CD4-positive, alpha-beta T cell treated with Interferon gamma for 1 hour (primary cell): ENCODE measurements at places on chromosomes 16 and 17.
A peak's percentile ranks its signal among the peaks of the same experiment; 100 is the strongest.

- DNase-seq: no peak
Observed at GRCh38 chr17:17406225-17406624, 70.6 kb upstream of the MED9 start.

GRCh38 chr16:55324285-55325079 lies 479 bp downstream of the IRX6 start:
- DNase-seq: no peak

- DNase-seq: no peak
Observed at GRCh38 chr17:43632221-43632620, 29.5 kb downstream of the MEOX1 start.

DNA sequence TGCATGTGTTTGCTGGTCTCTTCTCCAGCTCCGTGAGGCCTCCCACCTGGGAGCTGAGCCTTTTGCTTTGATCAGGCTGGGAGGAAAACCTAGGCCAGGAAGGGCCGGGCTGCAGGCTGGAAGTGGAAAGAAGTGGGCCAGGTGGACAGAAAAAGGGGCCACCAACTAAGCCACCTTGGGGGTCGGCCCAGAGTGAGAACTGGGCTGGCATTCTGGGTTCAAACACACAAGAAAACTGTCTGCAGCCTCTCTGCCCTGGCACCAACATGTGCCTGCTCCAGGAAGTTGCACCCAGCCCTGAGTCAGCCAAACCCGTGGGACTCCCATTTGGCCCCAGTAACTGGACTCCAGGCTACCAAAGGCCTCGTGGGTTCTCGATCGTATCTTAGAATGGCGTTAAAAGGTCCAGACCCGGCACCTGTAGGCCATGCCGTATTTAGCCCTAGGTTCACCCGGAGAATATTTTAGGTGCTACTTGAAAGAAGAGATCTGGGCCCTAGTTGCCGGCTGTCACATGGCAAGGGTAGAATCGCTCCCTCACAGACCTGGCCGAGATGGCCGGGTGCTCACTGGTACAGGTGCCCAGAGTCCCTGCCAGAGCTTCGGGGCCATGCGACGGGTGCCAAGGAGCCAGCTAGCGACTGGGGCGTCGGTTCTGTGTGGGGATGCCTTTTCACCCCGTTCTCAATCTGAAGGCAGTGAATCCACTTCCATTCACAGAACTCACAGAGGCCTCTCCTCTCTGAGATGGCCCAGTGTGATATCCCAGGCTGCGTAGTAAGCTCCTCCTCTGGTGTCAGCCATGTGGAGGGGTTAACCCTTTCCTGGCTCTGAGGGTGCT lies 236.6 kb downstream of the MRTFB start:
- DNase-seq: no peak

- DNase-seq: no peak
Observed at GRCh38 chr17:50173335-50173941, 7.6 kb downstream of the SGCA start.

- DNase-seq: no peak
Observed at GRCh38 chr17:17710728-17711541, 29.7 kb downstream of the RAI1 start.

DNA sequence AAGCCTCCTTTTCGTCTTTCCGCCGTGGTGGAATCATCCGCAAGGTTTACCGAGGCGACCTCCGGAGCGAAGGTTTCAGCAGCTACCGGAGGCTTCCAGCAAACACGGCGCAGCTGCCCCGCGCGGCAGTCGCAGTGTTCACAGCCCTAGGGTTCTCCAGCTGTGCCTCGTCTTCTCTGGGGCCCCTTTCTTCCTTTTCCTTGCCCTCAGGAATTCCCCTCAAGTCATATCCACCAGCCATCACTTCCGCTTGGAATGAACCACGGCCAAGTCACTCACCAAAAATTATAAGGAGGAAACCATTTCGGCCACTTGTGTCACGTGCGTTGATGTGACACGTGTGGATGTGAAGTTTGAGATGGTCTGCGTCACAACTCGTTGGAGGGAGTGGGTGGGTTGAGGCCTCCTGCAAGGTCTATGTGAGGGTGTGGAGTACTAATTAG lies 636 bp upstream of the ERN1 start:
- peak; percentile 76 for DNase-seq

DNA sequence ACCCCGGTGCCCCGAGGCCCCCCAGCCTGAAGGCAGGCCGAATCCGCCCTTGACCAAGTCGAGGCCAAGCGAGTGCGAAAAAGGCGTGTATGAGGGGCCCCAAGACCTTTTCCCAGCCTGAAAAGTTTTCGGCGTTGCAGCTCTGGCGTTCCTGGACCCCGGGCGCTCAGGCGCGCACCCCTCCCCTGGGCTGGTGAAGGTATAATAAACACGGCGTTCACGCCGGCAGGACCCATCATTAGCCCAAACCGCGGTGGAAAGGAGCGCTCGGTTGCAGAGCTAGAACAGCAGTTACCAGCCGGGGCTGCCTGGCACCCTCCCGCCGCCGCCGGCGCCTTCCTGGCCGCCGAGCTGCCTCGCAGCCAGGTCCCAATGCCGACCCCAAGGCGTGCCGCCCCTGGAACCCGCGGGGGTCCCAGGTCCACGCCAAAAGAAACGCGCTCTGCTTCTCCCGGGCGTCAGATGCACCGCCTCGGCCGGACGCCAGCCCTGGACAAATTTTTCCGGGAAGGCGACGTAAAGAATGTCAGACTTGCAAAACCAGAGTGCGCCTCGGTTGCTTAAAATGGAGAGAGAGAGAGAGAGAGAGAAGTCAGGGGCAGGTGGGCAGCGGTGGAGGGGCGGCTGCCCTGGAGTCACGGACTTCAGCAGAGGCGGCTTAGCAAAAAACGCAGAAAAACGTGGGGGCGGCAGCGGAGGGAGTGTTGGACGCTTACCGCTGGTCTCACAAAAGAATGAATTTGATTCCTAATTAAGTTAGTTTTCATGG lies 11.5 kb upstream of the FOXF1 start:
- DNase-seq: no peak

GRCh38 chr17:3532106-3532858 lies 25.3 kb downstream of the TRPV3 start:
- DNase-seq: no peak

DNA sequence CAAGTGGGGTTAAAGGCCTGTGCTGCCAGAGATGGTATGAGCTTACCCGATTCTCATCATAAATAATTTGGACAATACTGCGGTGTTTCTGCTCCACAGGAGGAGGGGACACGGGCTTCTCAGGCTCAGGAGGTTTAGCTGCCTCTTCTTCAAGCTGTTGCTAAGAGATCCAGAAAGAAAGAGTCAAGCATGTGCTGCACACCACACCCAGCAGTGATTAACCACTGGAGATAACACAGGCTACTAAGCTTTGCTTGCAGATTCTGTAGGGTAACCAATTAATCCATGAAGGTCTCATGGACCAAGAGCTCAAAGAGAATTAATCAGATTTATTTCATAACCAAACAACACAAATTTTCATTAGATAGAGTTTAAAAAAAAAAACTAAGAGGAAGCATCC lies 56.6 kb downstream of the NCOR1 start:
- no peak for DNase-seq

DNA sequence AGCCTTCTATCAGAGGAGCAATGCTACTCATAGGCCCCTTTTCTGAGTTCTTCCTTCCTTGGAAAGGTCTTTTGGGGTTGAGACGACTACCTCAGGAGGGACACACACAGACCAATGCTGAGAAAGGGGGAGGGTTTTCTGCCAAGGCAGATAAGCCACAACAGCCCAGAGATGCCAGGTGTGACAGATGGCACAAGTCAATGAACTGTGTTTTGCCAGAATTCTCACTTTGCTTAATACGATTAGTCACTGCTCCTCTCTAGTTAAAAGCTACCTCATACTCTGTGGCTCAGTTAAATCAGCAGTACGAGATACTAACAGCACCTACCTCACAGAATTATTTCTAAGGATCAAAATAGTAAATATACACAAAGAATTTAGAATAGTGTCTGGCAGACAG lies 8.0 kb downstream of the BRD7 start:
- no peak for DNase-seq

DNA sequence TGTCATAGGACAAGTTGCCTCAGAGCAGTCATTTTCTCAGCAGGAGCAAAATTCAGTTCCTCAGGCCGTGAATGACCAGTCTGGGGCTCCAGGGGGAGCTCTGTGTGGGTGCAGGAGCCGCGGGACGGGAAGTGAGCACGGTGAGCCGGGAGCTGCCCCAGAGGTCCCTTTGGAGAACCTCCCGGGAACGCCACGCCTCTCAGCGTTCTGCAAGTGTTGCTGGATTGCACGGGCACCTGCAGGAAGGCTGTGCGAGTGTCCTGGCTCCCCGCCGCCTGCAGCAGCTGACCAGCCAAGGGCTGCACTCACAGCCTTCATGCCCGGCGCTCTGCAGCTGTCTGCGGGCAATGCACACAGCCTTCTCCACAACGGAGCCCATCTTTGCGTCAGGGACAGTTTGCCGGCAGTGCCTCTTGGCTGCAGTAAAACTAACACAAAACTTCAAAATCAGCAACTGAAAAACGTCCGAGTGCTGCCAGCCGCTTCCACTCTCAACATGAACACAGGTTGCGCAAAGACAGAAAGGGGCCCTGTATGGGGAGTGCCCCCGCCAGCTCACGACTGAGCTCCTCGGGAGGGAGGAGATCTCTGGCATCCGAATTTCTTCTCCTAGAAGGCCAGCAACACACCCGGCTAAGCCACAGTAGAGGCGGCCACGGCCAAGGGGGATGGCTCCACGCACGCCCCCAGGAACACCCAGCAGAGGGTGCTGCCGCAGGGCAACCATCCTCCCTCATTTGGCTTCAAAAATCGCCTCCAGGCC lies 16.0 kb downstream of the NDUFAF8 start:
- peak; percentile 34 for DNase-seq

- DNase-seq: no peak
Observed at GRCh38 chr17:41642252-41643156, 18.1 kb upstream of the KRT17 start.

GRCh38 chr17:58273453-58274104 lies 7.2 kb downstream of the MPO start:
- no peak for DNase-seq

DNA sequence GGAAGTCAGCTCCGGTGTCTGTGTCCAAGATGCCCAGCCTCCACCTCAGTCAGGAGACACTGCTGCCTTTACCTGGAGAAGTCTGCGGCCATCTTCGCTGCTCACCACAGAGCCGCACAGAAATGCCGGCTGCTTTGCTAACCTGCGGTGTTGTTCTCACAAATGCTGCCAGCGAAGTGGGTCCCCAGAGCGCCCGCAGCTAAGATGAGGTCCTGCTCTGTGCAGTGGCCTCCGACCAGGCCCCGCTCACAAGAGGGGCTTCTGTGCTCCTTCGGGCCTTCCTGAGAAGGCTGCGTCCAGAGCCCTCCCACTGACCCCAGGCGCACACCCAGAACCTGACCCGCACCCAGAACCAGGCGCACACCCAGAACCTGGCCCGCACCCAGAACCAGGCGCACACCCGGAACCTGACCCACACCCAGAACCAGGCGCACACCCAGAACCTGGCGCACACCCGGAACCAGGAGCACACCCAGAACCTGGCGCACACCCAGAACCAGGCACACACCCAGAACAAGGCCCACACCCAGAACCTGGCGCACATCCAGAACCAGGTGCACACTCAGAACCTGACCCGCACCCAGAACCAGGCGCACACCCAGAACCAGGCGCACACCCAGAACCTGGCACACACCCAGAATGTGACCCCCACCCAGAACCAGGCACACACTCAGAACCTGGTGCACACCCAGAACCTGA lies 51.5 kb upstream of the FASN start:
- DNase-seq: no peak

GRCh38 chr17:80843741-80844156 lies 147.9 kb upstream of the CHMP6 start:
- DNase-seq: no peak

GRCh38 chr17:68197997-68198930 lies 49.6 kb upstream of the AMZ2 start:
- no peak for DNase-seq

DNA sequence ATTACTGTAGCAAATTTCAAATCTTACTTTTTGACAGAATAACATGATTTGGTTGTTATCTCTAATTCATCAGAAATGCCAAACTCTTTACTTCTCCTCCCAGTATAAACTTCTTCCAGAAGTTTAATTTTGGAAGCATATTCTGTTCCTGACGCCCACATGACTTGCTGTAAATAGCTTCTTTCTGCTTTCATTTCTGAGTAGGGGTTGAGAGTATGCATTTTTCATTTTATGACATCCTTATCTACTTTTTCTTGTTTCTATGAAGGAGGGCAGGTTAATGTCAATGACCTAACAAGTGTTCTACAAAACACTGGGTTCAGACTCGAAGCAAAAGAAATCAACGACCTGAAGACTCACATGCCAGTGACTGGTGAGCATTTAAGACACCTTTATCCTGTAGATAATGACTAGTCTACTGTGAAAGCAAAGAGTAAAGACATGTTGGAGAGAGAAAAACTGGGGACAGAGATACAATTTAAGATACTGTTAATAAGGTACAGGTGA lies 36.5 kb upstream of the EFCAB3 start:
- DNase-seq: no peak

DNA sequence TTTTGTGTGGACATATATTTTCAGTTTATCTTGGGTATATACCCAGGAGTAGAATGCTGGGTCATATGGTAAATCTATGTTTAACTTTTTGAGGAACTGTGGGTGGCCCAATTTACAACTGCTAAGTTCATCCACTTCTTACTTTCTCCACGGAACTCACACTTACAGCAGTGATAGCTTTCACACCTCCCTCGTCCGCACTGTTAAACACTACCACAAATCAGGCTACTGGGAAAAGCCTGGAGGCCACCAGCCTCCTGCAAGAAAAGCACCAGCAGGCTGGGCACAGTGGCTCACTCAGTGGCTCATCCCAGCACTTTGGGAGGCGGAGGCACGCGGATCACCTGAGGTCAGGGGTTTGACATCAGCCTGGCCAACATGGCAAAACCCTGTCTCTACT lies 14.7 kb upstream of the ZG16 start:
- no peak for DNase-seq

DNA sequence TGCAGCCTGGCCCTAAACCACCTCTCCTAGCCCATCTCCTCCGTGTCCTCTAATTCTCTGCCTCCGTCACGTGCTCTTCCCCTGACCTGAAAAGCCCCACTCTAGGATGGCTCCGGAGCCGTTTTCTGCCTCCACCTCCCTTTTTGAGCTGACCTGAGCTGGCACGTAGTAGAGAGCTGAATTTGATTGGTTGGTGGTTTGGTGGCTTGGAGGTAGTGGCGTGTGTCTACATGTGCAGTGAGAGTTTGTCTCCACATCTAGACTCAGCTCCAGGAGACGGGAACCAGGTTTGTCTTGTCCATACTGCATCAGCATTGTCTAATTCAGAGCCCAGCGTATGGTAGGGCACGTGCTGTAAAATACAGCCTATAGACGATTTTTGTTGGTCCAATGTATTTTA lies 3.0 kb downstream of the SBK1 start:
- DNase-seq: no peak

GRCh38 chr16:79082970-79083369 lies 517.6 kb downstream of the MAF start:
- no peak for DNase-seq

- no peak for DNase-seq
Observed at GRCh38 chr16:66152823-66153393, 213.6 kb upstream of the CDH5 start.

- no peak for DNase-seq
Observed at GRCh38 chr16:31714903-31715504, 158.6 kb upstream of the ZNF267 start.
